NCI-H2171 (cell line): ENCODE measurements at places on chromosomes 1 and 21.

- DNase-seq = no peak
These were observed 26.3 kb upstream of the KIAA0040 start for GRCh38 chr1:175218786-175219434.

DNA sequence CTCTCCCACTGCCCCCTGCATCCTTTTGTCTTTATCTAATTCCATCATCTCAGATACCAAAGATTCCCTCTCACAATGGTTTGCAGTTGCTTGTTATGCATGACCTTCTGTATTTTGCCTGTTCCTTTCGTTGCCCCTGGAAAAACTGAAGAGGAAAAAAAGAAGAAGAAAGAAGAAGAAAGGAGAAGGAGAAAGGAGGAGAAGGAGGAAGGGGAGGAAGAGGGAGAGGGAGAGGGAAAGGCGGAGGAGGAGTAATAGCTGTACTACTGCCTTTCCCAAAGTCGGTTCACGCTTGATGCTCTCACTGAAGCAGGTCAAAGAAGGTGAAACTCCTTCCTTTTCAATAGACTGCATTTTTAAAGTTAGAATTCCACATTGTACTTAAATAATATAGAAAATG, 513.8 kb downstream of the PTPRC start:
- no peak for DNase-seq

DNA sequence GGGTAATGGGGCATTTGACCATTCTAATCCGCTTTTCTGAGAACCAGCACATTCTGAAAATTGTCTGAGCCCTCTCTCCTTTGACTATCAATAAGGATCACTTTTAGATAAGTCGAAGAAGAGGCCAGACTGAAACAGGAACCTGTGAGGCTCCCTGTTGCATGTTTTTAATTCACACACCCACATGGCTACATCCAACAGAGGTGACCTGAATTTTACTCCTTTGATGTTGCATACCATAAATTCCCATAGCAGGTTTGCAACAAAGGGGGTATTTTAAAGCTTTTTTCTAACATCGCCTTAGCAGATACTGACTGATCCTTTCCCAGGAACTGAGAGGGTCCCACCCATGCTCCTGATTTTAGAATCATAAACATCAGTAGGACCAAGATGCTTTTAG, 450.8 kb downstream of the USP25 start:
- no peak for DNase-seq

GRCh38 chr21:34205811-34206571, 132.6 kb downstream of the MRPS6 start:
- peak; percentile 53 for DNase-seq

- DNase-seq = no peak
These were observed 4.3 kb upstream of the UBE2U start for GRCh38 chr1:64199154-64199553.

DNA sequence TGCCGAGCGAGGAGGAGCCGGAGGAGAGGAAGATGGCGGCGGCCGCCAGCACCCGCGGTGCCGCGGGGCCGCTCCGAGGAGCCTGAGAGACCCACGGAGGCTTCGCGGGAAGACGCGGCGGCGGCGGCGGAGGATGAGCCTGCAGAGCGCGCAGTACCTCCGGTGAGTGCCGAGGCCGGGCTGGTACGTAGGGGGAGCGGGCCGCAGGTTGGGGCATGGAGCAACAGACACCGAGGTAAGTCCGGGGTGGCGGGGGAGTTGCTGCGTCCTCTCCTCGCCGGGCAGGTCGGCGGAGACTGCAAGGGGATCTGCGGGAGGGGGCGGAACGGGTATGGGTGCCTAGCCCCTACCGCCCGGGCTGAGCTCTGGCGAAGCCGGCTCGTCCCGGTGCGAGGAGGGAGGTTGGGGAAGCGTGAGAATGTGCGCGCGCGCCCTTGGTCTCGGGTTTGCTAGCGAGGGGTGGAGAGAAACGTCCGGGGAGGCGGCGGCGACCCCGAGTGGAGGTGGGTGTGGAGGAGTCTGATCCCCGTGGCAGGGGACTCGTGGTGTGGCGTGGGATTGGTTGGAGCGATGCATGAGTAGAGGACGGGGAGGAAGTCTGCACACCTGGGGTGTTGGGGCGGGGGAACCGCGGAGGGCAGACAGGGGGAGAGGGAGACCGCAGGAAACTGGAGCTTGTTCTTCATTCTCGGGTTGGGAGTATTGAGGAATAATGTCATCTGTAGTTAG, at the start of gene SMG7:
TSS of gene SMG7 (plus strand) at position 12 of the 729 bp plus-strand sequence. CDS start at position 134, 122 bp downstream.
- peak; percentile 48 for DNase-seq

GRCh38 chr1:210917560-210918169, 216.3 kb downstream of the KCNH1 start:
- DNase-seq = no peak

- DNase-seq = no peak
These were observed 435.9 kb downstream of the KIF26B start for GRCh38 chr1:245590726-245591125.

- no peak for DNase-seq
These were observed 55.1 kb downstream of the RPL5 start for GRCh38 chr1:92886886-92887419.

DNA sequence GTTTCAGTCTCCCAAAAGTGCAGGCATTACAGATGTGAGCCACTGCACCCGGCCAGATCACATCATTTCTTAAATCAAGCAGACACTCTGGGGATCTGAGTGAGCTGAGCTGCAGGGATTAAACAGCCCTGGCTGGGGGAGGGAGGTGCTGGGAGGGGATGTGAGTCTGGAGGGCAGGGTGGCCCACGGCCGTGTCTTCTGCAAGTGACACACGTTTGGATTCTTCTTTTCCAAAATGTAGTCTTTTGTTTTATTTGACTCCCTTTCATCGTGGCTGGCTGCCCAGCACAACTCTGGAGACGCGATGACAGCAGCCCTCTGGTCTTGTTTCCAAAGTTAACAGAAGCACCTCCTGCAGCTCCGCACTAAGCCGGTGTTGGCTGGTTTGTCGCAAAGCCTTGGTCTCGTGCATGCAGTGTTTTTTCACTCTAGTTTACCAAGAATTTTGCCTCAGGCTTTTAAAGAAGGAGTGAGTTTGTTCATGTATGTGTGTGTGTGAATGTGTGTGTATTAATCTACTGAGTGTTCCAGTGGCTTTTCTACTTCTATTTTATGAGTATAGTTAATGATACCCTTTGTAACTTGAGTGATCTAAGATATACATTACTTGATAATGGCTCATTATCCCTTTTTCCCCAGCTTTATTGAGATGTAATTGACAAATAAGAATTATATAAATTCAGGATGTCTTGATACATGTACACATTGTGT, 2.8 kb upstream of the KRTAP10-5 start:
- no peak for DNase-seq

DNA sequence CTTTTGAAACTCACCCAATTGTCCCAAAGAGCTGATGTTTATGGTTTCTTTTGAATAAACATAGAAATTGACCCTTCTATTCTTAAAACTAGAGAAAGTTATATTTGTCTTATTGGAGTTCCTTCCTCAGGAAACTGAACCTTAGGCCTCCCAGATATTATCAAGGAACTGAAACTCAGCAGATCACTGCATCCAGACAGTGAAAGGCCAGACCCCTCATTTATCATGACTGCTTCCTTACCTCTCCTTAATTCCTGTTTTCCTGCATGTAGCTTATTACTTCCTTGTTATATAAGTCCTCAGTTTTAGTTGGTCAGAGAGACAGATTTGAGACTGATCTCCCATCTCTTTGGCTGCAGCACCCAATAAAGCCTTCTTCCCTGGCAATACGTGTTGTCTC, 27.5 kb downstream of the SLC22A15 start:
- DNase-seq = no peak

- DNase-seq = no peak
These were observed 19.2 kb downstream of the COL18A1 start for GRCh38 chr21:45423968-45424853.

DNA sequence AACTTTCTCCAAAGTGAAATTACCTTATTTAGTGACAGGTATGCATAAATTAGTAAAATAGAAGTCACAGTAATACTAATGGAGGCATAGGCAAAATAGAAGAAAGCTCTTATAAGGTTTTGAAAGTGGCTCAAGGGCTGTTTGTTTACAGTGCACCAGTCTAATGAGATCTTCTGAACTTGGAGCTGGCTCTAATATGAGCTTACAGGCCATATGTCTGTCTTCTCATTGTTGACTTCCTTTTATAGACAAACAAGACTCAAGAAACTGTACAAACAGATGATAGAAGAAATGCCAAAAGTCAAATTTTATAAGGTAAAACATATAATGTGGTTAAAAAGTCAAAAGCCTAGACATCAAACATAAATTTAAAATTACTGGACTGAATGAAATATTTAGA, 207.5 kb upstream of the NEGR1 start:
- DNase-seq = no peak
